ENCODE measurements at places on chromosomes 1 and 21. TPM values are rescaled to one million over a fixed set of nuclear protein-coding genes. Genes with fewer than 3 reads are reported as not detected.

The NUAK2 gene
- total RNA-seq: 9.2 TPM

GRCh38 chr1:201493757-201494617 lies 12.9 kb downstream of the CSRP1 start:
- no peak for DNase-seq

GRCh38 chr1:186899977-186900376 lies 71.2 kb downstream of the PLA2G4A start:
- no peak for DNase-seq

The OR2AK2 gene
- total RNA-seq: not detected

The RHOU gene
- total RNA-seq: 17.6 TPM

Data from H7 (cell line).